ENCODE measurements at places on chromosomes 5 and 9.
A peak's percentile ranks its signal among the peaks of the same experiment; 100 is the strongest.

GRCh38 chr5:87229780-87230179, 37.9 kb upstream of the RASA1 start:
- DNase-seq = no peak

GRCh38 chr9:108478431-108479332, 377.1 kb downstream of the ACTL7B start:
- peak; percentile 64 for DNase-seq

GRCh38 chr5:73351593-73351992, 97.0 kb downstream of the FOXD1 start:
- no peak for DNase-seq

DNA sequence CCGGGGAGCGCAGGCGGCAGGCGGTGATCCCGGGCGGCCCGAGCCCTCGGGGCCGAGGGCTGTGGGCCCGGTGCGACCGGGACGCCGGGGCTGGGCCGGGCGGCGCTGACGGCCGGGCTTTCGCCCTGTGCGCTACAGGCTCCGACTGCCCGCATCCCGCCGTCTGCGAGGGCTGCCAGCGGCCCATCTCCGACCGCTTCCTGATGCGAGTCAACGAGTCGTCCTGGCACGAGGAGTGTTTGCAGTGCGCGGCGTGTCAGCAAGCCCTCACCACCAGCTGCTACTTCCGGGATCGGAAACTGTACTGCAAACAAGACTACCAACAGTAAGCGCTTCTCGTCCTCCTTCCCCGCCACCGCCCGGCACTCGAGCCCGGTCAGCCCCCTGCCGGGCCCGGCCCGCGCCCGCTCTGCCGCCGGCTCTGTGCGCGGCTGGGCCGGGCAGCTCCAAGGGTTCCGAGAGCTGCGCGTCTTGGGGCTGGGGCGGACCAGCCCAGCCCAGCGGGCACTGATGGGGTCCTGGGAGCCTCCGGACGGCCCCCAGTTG, 1.6 kb downstream of the LMX1B start:
- DNase-seq = no peak

GRCh38 chr5:92081958-92082712, 699.0 kb upstream of the ARRDC3 start:
- no peak for DNase-seq

All from fibroblast of the conjunctiva (primary cell).